Trophoblast cell (in vitro differentiated cells and primary cell): ENCODE measurements at places on chromosomes 7 and 10.
A peak's percentile ranks its signal among the peaks of the same experiment; 100 is the strongest.

DNA sequence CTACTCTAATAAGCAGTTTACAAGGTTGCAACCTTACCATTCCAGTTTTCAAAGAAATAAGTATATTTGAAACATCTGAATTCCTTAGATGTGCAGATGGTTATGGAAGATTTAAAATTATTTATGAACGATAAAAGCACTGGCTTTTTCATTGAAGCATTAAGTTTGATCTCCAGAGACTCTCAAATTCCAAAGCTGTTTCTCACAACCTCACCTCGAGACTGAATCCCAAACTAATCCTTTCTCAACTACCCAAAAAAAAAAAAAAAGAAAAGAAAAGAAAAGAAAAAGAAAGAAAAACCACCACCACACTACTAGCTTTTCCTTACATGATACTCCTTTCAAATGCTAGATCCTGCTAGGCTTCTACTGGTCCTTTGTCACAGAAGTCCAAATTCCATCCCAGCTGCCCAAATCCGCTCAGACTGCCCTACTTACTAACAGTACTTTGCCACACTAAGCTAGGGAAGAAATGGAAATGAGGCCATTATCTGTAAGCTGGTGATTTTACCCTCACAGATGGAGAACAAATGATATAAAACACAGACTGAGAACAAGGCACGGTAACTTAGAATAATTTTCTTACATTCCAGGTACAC, 100.6 kb upstream of the CDK1 start:
- no peak for DNase-seq

DNA sequence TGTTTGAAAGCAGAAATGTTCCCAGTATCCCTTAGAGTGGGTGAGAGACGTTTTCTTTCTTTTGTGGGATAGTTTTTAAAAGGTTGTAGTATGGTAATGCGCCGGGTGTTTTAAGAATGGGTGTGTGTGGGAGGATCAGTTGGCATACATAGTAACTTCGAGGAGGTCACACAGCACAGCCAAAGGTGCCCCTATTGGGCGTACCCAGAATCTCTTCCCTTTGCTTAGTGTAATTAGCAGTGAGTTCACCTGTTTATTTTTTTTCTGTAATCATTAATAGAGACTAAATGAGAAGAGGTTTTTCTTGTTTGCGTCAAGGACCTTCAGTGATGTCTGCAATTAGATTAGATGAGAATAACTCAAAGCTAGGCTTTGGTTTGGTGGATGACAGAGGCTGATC, 1.5 kb downstream of the PLEKHA8 start:
- no peak for DNase-seq

DNA sequence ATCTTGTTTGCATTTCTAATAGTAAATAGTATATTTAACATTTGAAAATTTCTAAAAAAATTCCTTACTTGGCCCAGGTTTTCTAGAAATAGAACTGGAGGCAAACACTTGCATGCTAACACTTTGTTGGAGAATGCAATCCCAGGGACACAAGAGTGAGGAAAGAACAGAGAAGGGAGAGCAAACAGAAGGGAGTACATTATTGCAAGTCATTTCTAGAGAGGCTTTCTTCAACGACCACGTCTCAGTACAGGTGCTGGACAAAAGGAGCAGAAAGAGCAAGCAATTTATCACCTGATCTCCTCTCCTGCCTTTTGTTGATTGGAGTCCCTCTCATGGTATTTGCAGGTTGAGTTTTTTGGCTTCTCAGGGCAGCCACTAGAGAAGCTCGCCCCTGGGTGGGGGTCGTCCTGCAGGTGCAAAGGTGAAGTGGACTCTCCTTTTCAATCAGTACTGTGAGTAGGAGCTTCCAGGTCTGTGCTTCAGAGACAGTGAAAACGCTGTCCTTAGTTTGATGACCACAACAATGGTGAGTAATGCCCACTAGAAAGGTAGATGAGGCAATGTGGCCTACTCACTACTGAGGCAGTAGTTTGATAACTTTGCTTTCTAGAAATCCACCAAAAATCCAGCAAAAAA, 5.2 kb downstream of the CPED1 start:
- DNase-seq = peak; percentile 27

DNA sequence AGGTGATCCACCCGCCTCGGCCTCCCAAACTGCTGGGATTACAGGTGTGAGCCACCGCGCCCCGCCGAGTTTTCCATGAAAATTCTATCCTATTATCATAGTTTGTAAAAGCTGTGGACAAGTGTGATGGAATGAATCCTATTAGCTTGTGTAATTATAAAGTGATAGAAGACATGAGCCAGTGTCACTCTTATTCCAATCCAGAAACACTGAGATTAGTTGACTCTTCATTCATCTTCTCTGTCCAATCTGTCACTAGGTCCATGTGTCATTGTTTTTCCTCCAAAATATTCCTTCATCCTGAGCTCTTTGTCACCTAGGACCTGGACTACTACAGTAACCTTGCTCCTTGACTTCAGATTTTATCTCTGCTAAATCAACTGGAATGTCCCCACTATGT, 13.5 kb downstream of the FBH1 start:
- no peak for DNase-seq

- no peak for DNase-seq
Measured at GRCh38 chr7:156234666-156235494, 405.7 kb upstream of the RNF32 start.

DNA sequence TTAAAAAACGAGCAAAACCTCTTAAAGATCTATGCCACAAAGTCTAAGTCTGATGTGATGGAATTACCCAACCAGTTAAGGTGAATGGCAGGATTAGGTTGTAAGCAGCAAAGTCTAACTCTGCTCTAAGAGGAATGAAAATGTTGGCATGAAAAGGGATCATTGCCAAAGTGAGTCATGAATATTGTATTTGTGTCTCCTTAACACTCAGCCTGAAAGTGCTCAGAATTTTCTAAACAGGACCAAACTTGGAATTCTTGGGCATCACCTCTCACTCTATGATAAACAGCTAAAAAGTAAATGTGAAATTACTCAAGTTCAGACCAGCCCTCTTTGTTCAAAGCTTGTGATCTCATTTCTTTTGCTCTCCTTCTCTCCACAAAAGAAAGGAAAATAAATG, 27.0 kb downstream of the PPP1R3A start:
- DNase-seq = no peak

DNA sequence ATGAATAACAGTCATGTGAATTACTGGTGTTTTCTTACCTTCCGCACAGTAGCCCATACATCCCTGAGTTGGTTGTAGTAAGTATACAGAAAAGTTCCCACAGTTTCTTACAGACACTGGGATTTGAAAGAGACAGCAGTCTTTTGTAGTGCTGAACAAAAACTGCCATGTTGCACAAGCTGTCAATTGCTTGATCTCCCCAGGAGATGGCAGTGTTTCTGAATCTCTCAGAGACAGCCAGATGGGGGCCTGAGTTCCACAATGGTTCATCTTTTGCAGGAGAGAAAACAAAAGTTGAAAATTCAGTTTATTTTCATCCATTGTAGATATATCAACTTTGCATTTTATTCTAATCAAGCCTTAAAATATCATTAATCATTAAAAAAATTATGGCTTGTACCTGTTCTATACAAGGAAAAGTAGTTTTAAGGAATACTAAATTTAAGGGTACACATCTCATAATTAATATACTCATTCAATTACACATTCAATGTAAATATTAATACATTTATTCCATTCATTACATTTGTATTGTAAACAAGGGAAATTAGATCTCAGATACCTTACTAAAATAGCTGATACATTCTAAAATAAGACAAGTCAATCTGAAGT, 14.5 kb downstream of the VWDE start:
- peak; percentile 34 for DNase-seq
